Activated T-helper 9 cell treated with anti-CD3 and anti-CD28 coated beads, Interleukin-2, amount 50 U/mL, for 16 hours (primary cell): ENCODE measurements at places on chromosomes 2 and 18.
A peak's percentile ranks its signal among the peaks of the same experiment; 100 is the strongest.

DNA sequence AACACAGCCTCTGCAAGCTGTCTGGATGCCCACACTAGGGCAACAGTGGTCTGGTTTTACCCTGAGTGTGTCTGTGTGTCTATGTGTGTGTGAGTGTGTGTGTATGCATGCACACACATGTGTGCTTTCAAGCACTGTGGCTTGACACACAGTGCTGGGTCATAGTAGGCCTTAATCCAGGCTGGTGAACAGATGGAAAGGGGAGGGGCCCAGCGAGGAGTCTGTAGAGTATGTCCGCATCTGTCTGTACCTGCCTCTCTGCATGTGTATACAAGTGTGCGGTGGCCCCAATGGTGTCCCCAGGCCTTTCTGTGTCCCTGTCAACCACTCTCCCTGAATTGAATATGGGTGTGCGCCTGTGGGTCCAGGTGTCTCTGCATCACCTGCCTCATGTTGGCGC, 9.3 kb upstream of the KCNIP3 start:
- no peak for DNase-seq

DNA sequence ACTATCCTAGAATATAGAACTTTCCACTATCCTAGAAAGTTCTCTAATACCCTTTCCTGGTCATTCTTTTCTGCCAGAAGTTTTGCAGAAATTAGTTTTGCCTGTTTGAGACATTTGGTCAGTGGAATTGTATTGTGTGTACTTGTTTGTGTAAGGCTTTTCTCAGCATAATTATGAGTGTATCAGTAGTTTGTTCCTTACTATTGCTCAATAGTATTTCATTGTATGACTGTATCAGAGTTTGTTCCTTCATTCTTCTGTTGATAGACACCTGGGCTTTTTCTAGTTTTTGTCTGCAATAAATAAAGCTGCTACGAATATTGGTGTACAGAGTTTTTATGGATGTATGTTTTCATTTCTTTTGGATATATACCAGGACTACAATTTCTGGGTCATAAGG, 27.2 kb downstream of the CCDC138 start:
- no peak for DNase-seq

DNA sequence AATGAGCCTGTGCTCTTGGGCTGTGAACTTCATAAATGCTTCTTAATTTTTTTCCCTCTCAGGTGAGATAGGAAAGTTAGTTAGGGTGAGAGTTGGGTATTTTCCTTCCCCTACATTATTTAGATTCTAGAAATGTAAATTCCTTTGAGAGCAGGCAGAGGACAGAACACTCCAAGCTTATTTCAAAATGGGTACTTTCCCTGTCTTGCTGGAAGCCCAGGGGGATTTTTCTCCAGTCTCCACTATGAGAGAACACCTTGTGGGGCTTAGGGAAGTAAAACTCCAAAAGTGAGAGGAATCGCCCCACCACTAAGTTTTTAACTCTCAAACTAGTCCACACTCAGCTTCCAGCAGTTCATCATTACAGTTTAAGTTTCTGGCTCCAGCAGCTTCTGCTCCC, 253.2 kb upstream of the CTAGE1 start:
- no peak for DNase-seq

GRCh38 chr2:240932724-240933047, 26.6 kb downstream of the CROCC2 start:
- no peak for DNase-seq

- no peak for DNase-seq
Observed at GRCh38 chr2:165203689-165204559, at the start of gene SCN3A. Gene SCN3A, minus strand, starts transcription at chr2:165204050. Its CDS starts 27,656 bp downstream, at chr2:165176394.

DNA sequence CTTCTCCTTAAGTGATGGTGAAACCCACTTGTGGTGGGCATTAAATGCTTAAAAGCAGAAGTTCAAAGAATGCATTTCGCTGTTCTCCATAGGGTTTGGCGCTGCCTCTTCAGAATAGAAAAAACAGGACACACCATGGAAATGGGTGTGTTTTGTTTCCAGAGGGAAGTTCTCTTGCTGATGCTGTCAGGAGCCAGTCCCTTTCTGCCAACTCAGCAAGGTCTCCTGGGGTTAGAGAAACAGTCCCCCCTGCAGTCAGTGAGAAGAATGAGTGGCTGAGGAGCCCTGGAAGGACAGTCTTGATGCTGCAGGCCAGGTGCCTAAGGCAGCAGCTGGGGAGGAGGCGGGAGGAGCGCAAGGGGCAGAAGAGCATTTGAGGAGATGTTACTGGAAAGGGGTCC, 37.8 kb upstream of the ASAP2 start:
- DNase-seq = no peak

DNA sequence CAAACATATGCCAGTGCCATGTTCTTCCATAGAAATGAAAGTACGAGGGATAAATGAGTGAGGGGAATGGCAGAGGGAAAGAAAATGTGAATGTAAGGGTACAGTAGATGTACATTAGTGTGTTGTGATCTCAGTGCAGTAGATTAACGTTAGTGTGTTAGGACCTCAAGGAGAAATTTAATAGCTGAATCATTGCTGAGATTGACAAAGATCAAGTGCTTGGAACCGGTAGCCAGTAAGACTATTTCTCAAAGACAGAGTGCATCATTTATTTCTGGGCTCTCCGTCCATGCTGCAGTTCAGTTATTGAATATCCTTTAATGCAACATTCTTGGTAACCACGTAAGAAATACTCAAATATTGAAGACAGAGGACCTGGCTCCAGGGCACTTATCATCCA, 246.0 kb downstream of the PTPRM start:
- DNase-seq = no peak

DNA sequence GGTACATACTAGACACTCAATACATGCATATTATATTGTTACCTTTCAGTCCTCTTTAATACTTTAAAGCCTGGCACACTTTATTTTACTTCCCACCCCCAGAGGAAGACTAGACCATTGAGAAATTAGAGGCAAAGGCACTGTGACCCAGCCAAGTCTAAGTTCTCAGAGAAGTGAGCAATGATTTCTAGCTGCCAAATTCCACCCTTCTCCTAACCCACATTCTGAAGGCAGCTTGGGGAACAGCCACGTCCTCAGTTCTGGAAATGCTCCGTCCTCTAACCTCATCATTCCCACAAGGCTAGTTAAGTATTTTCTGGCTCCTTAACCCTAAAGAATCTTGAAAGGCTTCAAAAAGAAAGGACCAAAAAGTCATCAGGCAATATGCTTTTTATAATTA, 86.6 kb downstream of the COL5A2 start:
- DNase-seq = no peak

- DNase-seq = no peak
Observed at GRCh38 chr2:158006961-158007719, 94.5 kb upstream of the UPP2 start.

- DNase-seq = no peak
Observed at GRCh38 chr18:8792688-8793316, 87.4 kb downstream of the MTCL1 start.

GRCh38 chr18:54251606-54252390, 17.5 kb upstream of the POLI start:
- no peak for DNase-seq

- no peak for DNase-seq
Observed at GRCh38 chr2:12679550-12680072, 37.1 kb upstream of the TRIB2 start.

GRCh38 chr2:38013158-38013752, 62.7 kb downstream of the CYP1B1 start:
- DNase-seq = no peak

DNA sequence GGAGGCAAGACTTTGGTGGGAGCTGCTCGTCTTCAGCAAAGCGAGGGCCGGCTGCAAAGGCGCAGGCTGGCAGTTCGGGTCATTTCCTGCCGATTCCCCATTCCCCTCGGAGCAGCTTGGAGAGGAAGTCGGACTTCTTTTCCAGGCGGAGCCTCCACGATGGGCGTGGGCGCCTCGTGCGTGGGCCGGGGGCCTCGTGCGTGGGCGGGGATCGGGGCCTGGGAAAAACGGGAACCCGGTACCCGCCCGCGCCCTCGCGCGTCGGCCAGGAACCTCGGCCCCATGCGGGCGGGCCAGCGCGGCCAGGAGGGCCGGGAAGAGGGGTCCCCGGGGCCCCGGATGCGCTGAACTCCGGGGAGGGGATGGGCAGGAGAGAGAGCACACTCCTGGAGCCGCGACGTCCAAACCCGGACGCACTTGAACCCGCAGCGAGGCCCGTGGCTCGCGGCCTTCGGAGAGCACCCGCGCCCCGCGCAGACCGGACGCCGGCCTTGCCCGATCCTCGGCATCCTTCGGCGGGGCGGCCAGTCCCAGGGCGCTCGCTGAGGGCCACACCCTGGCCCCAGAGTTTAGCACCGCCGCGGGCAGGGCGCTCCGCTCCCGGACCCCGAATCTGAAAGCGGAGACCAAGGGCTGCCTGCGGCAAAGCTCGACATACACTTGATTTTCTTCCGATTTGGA, 368.4 kb downstream of the MTX2 start:
- no peak for DNase-seq

- no peak for DNase-seq
Observed at GRCh38 chr2:65425276-65425675, 7.1 kb downstream of the SPRED2 start.

GRCh38 chr2:46334389-46335271, 37.4 kb downstream of the EPAS1 start:
- no peak for DNase-seq

DNA sequence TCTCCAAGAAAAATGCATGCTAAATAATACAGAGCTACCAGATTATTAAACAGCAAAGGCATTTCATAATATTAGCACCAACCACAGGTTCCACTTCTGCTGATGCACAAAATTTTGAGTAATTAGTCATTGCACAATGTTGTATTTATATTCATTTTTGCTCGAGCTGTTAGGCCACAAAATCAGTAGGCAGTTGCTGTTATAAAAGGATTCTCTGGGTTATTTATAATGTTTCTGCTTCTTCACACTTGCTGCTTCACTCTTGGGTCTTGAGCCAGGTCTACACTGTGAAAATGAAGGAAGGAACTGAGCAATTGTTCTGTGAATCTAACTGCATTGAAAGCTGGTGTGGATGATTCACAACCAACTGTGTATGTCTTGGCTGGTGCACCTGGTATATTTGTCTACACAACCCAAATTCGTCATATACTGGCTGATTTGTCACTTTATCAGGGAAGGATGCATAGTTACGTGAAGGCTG, 38.3 kb downstream of the MRPL33 start:
- no peak for DNase-seq

- peak; percentile 97 for DNase-seq
Observed at GRCh38 chr2:99141110-99142108, at the start of gene C2orf15. Gene C2orf15, plus strand, starts transcription at chr2:99141707. Its CDS starts 8,852 bp downstream, at chr2:99150559.

- DNase-seq = no peak
Observed at GRCh38 chr2:192438239-192438638, 243.5 kb upstream of the TMEFF2 start.

GRCh38 chr2:24625728-24626127, 134.7 kb downstream of the NCOA1 start:
- no peak for DNase-seq

DNA sequence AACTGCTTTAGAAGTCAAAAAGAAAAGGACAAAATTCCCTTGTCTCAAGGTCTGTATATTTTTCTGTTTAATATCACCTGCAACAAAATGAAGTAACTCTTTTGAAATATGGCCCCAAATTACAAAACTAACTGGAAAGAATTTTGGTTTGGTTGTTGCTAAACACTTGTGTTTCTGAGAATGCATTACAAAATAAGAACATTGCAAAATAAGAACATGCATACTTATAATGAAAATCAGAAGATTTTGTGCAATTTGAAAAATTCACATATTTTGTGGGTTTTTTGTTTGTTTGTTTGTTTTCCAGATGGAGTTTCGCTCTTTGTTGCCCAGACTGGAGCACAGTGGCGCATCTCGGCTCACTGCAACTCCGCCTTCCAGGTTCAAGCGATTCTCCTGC, 21.8 kb downstream of the NDUFB3 start:
- DNase-seq = no peak

DNA sequence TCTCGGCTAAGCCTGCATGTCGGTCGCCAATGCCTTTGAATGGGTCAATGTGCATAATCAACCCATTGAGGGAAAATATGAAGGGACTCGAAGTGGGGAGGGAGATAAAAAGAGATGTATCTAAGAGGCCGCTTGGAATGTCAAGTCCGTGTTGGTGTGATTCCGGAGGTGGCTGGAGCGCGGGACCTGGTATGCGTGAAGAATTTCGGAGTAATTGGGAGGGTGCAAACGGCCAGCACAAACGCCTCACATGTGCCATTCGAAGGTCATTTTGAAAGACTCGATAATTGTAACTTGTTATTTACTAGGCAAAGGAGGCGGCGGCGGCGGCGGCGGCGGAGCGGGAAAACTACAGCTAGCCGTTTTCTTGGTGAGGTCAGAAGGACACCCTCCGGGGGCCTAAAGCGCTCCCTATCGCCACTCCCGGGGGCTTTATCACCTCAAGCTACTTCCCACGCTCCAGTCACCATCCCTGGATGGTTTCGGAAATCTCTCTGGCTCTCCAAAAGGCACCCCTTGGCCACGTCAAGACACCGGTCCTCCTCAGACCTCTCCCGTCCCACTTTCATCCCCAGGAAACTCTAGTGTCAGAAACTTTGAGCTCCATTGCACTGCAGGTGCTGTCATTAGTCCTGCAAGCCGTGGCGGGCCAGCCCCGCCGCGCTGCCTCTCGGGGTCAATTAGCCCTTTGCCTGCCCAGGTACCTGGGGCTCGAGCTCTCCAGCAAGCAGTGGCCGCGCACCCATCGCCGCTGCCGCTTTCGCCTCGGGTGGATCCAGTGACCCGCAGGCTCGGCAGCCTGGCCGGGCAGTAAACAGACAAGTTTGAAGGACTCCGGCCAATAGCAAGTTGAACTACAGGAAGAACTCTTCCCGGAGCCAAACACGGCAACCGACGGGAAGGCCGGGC, 1.5 kb downstream of the ERBB4 start:
- DNase-seq = no peak

DNA sequence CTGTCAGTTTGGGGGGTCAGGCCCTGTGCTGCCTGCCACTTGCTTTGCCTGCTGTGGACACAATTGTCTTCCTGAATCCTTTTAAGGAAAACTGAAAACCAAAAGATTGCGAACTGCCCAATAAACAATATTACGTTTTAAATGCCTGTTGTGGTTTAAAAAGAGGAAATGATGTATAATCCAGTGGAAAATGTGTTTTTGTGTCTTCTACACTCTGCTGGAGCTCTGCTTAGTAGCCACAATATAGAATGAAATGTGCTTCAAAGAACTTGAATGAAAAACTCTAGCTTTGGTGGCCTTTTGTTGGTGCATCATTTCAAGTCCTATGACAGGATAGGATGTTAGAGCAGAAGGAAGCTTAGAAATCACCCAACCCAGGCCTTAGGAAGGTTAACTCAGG, 23.2 kb upstream of the CABYR start:
- DNase-seq = no peak
